ENCODE measurements at places on chromosomes 2 and 18.

GRCh38 chr2:71756280-71756906 is 303.0 kb downstream of the DYSF start:
- DNase-seq: no peak

DNA sequence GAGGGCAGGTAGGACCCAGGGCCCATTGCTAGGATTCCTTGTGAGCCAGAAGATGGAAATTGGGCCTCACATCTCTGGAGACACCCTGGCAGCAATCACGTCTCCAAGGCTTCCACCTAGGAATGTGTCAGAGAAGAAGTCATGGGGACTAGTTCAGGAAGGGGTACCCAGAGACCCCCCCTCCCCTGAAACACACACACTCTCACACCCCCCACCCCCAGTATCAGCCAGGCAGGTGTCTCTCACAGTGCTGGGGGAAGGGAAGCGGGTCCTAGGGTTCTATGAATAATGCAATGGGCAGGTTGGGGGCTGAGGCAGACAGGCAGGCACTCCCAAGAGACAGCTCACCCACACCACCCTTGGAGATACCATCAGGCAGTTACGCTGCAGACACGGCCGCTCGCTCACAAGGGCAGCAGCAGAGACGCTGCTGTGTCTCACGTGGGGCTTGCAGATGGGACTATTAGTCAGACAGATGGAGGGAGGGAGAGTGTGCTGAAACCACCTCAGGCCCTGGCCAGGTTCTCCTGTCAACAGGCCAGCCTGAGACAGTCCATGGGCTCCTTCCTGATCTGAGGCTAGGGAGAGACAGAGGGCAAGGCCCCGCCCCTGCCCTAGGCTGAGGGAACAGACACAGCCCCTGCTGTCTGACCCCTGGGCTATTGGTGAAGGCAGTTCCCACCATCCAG is 134.6 kb downstream of the CYP26B1 start:
- no peak for DNase-seq

DNA sequence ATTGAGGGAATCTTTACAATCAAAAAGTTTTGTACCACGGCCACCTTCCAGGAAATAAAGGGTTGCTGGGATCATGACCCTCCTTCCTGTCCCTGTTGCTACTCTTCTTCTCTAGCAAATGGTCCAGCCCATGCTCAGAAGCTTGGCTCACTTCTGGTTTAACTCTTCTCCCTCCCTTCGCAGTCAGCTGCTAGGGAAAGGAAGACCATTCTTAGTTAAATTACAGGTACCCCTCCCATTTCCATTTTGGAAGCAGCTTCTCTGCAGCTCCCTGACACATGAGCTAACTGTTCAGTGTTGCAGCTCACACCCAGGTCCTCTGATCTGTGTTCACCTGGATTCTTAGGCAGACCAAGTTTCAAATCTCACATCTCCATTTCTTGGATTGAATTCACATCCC is 100.3 kb downstream of the DOCK10 start:
- DNase-seq: no peak

- no peak for DNase-seq
Measured at GRCh38 chr18:76977684-76978232, 154.8 kb downstream of the MBP start.

GRCh38 chr2:109264595-109265328 is 135.8 kb downstream of the SH3RF3 start:
- no peak for DNase-seq

GRCh38 chr18:48375150-48375800 is 33.9 kb downstream of the ZBTB7C start:
- DNase-seq: no peak
